ENCODE measurements at places on chromosomes 16 and 17. TPM values are rescaled to one million over a fixed set of nuclear protein-coding genes. Genes with fewer than 3 reads are reported as not detected.
A peak's percentile ranks its signal among the peaks of the same experiment; 100 is the strongest.

Gene RAMP2
- not detected for total RNA-seq

Gene VPS25
- total RNA-seq, result 46.7 TPM

DNA sequence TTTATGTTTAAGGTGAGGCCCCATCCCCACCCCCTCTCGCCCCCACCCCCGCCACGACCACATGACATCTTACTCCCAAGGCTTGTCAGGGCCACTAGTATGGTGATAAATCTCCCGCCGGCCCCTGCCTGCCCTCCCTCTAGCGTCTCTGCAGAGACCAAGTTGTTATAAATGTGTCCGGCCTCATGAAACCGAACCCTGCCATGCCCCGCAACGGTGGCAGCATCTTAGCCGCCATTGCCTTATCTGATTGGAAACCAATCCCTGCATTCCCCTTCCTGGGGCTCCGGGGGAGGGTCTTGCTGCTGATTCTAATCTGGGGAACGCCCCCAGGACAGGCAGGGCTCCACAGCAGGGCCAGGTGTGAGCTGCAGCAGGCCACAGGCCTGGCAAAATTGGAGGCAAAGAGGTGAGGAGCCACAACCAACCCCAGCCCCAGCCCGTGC, 352.4 kb downstream of the C16orf95 start:
- H3K27me3 ChIP-seq, result peaks cover 5% of the 10 kb centered on the region
- no peaks in the 10 kb centered on the region for H3K36me3 ChIP-seq
- DNase-seq, result peak; percentile 51
- H3K27ac ChIP-seq, result no peak overlapping the region
- H3K4me3 ChIP-seq, result no peak overlapping the region
- no peaks in the 10 kb centered on the region for H3K4me1 ChIP-seq

- peaks cover 21% of the 10 kb centered on the region for H3K36me3 ChIP-seq
- H3K27ac ChIP-seq, result peak overlapping the region; percentile 48
- H3K27me3 ChIP-seq, result no peaks in the 10 kb centered on the region
Measured at GRCh38 chr17:2338315-2338657, 985 bp downstream of the SGSM2 start.

DNA sequence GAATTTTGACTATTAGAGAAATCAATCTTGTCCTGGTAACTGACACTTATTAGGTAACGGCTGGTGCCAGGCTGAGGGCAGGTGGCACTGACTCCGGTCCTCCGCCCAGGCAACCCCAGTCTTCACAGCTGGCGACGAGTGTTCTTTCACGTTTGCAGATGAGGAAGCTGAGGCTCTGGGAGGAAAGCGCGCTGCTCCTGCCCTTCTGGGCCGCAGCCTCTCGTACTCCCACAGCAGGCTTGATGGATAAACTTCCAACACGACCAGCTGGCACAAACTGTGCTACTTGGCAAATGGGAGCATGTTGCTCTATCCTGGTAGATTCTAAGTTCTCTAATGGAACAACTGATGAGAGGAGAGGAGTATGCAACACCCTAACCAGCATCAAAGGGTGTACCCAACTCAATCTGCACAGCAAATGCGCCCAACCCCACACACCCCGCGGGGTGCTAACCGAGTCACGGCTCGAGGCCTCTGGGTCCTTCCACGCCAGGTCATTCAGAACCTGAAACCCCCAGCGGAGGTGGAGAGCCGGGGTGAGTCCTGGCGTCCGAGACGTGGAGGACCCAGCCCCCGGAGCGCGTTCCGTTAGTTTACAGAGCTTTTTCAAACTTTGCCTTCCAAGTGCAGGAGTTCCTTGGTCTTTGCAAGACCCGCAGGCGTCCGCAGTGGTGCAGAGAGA, 477 bp upstream of the SLC47A1 start:
- H3K4me3 ChIP-seq, result peak overlapping the region; percentile 66
- no peak for DNase-seq
- H3K27ac ChIP-seq, result no peak overlapping the region
- H3K36me3 ChIP-seq, result no peaks in the 10 kb centered on the region

GRCh38 chr16:67673712-67674580, 7.3 kb downstream of the C16orf86 start:
- peaks cover 6% of the 10 kb centered on the region for H3K36me3 ChIP-seq
- no peaks in the 10 kb centered on the region for H3K27me3 ChIP-seq
- no peak overlapping the region for H3K27ac ChIP-seq
- DNase-seq, result peak; percentile 72
- H3K4me1 ChIP-seq, result peaks cover 6% of the 10 kb centered on the region

DNA sequence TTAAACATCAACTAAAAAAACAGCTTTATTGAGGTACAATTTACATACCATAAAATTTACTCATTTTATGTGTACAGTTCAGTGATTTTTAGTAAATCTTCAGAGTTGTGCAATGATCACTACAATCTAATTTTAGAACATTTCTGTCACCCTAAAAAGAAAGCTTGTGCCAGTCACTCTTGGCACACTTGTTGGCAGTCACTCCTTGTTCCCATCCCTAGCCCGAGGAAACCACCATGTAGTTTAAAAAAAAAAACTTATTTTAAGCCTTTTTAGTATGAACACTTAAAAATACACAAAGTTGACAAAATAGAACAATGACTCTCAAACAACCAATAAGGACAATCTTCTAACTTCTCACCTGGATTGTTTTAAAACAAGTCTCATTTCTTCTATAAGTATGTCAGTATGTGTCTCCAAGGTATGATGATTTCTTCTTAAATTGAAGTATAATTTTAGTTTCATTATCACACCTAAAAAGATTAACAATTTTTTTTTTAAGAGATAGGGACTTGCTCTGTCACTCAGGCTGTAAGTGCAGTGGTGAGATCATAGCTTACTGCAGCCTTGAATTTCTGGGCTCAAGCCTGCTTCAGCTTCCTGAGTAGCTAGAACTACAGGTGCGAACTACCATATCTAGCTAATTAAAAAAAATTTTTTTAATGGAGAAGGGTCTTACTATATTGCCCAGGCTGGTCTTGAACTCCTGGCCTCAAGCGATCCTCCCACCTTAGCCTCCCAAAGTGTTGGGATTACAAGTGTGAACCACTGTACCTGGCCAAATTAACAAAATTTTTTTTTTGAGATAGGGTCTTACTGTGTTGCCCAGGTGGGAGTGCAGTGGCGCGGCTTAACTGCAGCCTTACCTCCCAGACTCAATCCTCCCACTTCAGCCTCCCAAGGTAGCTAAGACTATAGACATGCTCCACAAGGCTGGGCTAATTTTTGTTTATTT, 53.2 kb downstream of the PPM1E start:
- H3K4me1 ChIP-seq, result no peaks in the 10 kb centered on the region
- H3K27ac ChIP-seq, result no peak overlapping the region
- H3K4me3 ChIP-seq, result no peak overlapping the region
- H3K27me3 ChIP-seq, result peaks cover 2% of the 10 kb centered on the region
- no peaks in the 10 kb centered on the region for H3K36me3 ChIP-seq

Gene DNASE1L2
- total RNA-seq, result 0.72 TPM

DNA sequence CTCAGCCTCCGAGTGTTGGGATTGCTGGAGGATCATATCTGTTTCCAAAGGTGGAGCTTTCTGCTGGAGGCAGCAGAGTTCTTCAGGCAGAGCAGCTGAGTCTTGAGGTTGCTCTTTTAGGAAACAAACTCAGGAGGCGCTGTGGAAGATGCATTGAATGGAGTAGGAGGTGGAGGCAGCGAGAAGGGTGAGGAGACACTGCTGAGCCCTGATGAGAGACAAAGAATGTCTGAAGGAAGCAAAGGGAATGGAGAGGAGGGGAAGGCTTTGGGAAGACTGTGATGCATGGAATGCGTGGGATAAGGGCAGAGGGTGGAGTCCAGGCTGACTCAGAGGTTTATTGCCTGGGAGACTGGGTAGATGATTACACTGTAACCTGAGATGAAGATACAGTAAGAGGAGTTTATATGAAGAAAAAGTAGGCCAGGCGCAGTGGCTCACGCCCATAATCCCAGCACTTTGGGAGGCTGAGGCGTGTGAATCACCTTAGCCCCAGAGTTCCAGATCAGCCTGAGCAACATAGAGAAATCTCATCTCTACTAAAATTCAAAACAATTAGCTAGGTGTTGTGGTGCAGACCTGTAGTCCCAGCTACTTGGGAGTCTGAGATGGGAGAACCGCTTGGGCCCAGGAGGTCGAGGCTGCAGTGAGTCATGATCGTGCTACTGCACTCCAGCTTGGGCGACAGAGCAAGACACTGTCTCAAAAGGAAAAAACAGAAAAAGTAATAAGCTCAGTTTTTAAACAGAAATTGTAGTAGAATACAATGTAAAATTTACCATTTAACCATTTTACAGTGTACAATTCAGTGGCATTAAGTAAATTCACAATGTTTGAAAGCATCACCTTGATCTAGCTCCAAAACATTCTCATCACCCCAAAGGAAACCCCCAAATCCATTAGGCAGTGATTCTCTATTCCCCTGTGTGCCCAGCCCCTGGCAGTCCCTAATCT, 17.8 kb upstream of the TMEM219 start:
- H3K4me1 ChIP-seq, result peaks cover 13% of the 10 kb centered on the region
- no peaks in the 10 kb centered on the region for H3K27me3 ChIP-seq
- H3K27ac ChIP-seq, result peak overlapping the region; percentile 95
- no peaks in the 10 kb centered on the region for H3K36me3 ChIP-seq

Gene DCAKD
- 39.1 TPM for total RNA-seq

GRCh38 chr17:33725675-33726271, 432.7 kb upstream of the ASIC2 start:
- no peak overlapping the region for H3K27ac ChIP-seq
- H3K4me3 ChIP-seq, result no peak overlapping the region
- no peaks in the 10 kb centered on the region for H3K36me3 ChIP-seq
- H3K4me1 ChIP-seq, result no peaks in the 10 kb centered on the region
- no peaks in the 10 kb centered on the region for H3K27me3 ChIP-seq

- H3K27ac ChIP-seq, result no peak overlapping the region
- H3K4me1 ChIP-seq, result no peaks in the 10 kb centered on the region
- DNase-seq, result peak; percentile 32
- no peaks in the 10 kb centered on the region for H3K36me3 ChIP-seq
- no peaks in the 10 kb centered on the region for H3K27me3 ChIP-seq
Measured at GRCh38 chr16:57134982-57135381, 42.6 kb downstream of the CPNE2 start.

DNA sequence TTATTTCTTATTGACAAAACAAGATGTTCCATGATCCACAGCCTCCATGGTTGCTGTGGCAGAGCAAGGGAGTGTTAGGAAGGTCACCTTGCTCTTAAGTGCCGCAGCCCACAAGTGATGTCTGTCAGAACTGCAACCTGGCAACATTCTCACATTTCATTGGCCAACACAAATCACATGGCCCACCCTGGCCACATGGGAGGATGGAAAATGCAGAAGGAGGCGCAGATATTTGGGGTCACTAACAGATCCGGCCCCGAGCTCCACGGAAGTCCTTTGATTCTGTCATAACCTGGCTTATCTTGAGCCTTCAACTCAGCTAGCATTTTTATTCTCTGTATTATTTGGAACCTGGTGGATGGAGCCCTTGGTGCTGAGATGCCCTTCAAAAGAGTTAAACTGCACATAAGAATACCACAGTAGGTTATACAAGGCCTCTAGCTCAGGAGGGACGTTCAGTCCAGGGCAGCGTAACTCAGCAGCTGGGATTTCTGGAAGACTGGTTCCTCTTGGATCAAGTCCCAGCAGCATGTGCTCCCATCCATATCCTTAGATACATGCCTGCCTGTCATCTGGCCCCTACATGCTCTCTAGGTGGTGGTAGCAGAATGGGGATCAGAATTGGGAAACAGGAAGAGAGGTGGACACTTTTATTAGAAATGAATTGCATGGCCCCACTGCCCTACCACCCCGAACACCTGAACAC, 508.1 kb downstream of the HAPSTR1 start:
- no peaks in the 10 kb centered on the region for H3K4me1 ChIP-seq
- H3K27ac ChIP-seq, result no peak overlapping the region
- no peak overlapping the region for H3K4me3 ChIP-seq
- no peaks in the 10 kb centered on the region for H3K36me3 ChIP-seq
- DNase-seq, result no peak

DNA sequence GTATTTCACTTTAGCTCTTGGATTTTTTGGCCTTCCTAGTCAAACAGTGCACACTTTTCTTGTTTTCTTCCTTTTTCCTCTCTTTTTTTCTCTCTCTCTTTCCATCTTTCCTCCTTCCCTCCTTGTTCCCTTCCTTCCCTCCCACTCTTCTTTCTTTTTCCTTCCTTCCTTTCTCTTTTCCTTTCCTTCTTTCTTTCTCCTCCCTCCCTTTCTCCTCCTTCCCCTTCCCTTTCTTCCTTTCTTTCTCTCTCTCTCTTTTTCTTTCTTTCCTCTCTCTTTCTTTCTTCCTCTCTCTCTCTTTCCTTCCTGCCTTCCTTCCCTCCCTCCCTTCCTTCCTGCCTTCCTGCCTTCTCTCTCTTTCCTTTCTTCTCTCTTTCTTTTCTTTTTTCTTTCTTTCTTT, 181.6 kb upstream of the ELAC2 start:
- no peaks in the 10 kb centered on the region for H3K27me3 ChIP-seq
- H3K4me3 ChIP-seq, result no peak overlapping the region
- no peak for DNase-seq
- H3K36me3 ChIP-seq, result no peaks in the 10 kb centered on the region
- H3K27ac ChIP-seq, result no peak overlapping the region

- DNase-seq, result no peak
- H3K4me1 ChIP-seq, result peaks cover 21% of the 10 kb centered on the region
- no peak overlapping the region for H3K27ac ChIP-seq
Measured at GRCh38 chr17:38697061-38697820, 7.8 kb upstream of the MLLT6 start.

DNA sequence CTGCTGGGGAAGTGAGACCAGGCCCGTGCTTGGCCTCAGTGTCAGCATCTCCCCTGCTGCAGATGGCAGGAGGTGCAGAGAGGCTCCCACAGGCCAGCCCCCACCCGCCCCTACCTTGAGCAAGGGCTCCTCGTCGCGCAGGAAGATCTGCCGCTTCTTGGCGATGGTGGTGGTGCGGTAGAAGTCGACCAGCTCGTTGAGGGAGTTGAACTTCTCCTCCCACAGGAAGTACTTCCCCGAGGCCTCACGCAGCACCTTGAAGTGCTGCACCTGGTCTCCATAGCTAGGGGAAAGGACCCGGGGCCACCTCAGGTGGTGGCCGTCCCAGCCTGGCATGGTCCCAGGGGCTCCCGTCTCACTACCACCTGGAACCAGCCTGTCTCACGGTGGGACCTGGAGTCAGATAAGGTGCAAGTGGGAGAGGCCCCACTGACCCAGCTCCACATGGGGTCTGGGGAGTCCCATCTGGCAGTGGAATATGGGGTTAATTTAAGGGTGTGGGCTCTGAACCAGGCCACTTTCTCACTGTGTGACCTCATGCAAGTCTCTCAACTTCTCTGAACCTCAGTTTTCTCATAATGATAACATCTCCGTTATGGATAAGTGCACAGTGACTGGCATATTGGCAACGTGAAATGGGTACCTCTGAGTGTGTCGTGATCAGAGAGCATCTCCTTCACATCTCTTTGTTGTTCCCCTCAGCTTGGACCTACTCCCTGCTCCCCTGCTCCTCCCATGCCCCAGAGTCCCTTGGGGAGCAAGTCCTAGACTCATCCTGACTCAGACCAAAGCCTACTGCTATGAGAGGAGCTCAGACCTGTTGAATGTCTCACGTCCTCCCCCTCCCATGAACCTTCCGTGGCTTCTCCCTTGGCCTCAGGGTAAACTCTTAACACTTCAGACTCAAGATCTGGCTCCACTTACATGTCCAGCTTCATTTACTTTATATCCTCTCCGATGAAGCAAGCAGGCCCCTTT, 19.8 kb upstream of the FAM83G start:
- no peak overlapping the region for H3K27ac ChIP-seq
- no peaks in the 10 kb centered on the region for H3K36me3 ChIP-seq
- no peaks in the 10 kb centered on the region for H3K4me1 ChIP-seq
- H3K27me3 ChIP-seq, result no peaks in the 10 kb centered on the region
- no peak overlapping the region for H3K4me3 ChIP-seq

- H3K27me3 ChIP-seq, result no peaks in the 10 kb centered on the region
- no peaks in the 10 kb centered on the region for H3K4me1 ChIP-seq
- H3K36me3 ChIP-seq, result peaks cover 5% of the 10 kb centered on the region
- DNase-seq, result peak; percentile 77
- no peak overlapping the region for H3K27ac ChIP-seq
Measured at GRCh38 chr16:57514791-57515600, 21.4 kb downstream of the CCDC102A start.

Measured in osteoblast (primary cell).